NCI-H1105 treated with DMSO at 0.1 percent for 48 hours (cell line): ENCODE measurements at places on chromosomes 2 and 18.

GRCh38 chr2:102273619-102274211 is 37.6 kb upstream of the IL1RL1 start:
- no peak for DNase-seq

GRCh38 chr18:38695559-38696280 is 1130.1 kb upstream of the CELF4 start:
- no peak for DNase-seq

- DNase-seq: no peak
These were observed 654 bp downstream of the COMMD1 start for GRCh38 chr2:61906186-61906470.

- no peak for DNase-seq
These were observed 9.4 kb downstream of the COLEC11 start for GRCh38 chr2:3604207-3604877.

- no peak for DNase-seq
These were observed 400.3 kb upstream of the TRIB2 start for GRCh38 chr2:12316476-12316875.

GRCh38 chr2:58541511-58541910 is 300.4 kb upstream of the FANCL start:
- DNase-seq: no peak

DNA sequence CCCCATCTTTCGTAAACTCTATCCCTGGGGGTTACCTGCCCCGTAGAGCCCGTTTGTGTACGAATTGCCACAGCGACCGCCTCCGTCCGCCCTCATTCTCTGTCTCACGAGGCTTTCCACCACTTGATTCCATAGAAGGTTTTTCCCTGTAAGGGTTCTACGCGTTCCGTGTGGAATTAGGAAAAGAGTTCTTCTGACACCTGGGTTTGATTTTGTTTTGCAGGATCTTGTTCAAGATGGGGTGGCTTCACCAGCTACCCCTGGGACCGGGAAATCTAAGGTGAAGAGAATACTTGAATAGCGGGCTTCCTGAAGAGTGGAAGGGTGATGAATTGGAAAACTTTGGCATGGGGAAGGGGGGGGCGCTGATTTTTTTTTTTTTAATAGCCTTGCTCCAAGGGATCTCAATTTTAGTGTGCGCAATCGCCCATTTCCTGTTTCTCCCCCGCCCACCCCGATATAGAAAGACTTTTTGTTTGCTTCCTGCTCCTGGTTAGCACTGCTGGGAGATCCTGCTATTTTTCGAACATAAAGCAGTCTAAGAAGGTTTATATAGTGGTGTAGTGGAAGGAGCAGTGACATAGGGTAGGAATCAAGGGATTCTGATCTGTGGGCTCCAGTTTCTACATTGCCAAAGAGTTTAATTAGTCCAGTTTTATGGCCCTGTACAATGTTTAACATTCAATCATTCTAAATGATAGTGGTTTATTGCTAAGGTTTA is 564 bp downstream of the GCC2 start:
- DNase-seq: peak; percentile 58

- no peak for DNase-seq
These were observed 138.5 kb downstream of the COL4A4 start for GRCh38 chr2:227025510-227025909.

GRCh38 chr2:206086716-206087350 is 859 bp upstream of the INO80D start:
- peak; percentile 28 for DNase-seq

DNA sequence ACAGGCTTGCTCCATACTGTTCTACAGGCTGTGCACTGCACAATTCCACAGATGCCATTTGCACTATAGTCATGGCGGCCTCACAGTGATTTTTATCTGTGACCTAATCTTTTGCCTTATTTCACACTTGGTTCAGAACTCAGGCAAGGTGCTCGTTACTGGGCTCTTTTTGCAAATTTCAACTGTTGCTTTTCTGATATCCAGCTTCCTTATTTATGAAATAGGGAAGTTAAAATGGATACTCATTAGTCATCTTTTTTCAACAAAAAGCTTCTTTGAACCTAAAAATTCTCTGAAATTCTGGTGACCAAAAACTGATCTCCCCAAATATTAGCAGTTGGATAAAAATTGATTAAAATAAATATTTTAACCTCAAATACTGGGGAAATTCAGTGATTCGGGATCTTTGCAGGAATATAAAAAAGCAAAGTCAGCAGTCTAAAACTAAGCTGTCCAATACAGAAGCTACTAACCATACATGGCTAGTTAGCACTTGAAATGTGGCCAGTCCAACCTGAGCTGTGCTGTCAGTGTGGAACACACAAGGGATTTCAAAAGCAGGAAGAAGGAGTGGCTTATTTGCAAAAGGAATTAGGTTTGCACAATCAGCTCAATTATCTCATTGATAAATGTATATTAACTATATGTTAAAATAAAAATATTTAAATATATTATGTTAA is 134.4 kb downstream of the COL4A4 start:
- DNase-seq: no peak

DNA sequence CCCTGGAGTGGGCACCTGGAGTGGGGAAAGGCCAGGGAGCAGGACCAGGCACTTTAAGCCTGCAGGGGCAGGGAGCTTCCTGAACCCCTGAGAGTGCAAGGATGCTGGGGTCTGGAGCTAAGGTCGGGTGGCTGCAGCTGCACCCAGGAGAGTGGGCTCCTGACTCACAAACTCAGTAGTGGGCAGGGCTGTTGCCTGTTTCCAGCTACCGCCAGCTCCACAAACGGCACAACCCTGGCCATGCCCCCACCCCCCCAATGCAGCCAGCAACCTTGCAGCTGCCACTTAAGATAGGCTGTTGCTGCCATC is 688.8 kb downstream of the NYAP2 start:
- no peak for DNase-seq

DNA sequence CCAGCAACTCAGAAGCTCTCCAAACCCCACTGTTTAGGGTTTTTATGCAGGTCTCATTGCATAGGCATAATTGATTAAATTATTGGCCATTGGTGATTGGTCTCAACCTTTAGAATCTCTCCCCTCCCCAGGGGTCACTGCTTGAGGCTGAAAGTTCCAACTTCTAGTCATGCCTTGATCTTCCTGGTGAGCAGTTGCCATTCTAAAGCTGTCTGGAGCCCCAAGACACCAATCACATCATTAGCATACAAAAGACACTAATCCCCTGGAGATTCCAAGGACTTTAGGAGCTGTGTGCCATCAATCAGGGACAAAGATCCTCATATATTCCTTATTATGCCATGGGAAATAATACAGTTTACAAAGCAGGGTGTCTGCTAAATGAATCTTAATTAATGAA is 863.4 kb upstream of the KLHL29 start:
- DNase-seq: no peak

GRCh38 chr2:120910164-120910563 is 174.5 kb downstream of the GLI2 start:
- DNase-seq: no peak

DNA sequence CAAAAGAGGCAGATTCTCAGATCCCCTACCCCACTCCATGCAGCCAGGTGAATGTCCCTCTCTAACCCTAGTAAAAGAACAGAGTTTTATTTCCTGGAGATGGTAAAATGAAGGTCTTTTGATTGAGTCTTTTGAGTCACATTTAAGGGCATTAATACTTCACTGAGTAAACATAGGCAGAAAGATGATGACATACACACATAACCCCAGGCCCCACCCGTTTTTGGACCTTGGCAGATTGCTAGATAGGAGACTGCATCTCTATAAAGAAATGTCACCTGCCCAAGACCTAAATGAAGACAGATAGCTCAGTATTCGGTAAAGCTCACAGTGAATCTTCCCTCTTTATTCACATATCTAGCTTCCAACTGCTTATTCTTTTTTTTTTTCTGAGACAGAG is 28.3 kb upstream of the PEX13 start:
- no peak for DNase-seq

DNA sequence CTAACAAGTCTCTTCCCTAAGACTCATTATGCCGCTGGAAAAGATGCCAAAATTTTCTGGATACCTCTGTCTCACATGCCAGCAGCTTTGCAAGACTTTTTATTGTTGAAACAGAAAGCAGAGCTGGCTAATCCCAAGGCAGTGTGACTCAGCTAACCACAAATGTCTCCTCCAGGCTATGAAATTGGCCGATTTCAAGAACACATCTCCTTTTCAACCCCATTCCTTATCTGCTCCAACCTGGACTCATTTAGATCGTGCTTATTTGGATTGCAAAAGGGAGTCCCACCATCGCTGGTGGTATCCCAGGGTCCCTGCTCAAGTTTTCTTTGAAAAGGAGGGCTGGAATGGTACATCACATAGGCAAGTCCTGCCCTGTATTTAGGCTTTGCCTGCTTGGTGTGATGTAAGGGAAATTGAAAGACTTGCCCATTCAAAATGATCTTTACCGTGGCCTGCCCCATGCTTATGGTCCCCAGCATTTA is 26.3 kb downstream of the DHRS9 start:
- no peak for DNase-seq

DNA sequence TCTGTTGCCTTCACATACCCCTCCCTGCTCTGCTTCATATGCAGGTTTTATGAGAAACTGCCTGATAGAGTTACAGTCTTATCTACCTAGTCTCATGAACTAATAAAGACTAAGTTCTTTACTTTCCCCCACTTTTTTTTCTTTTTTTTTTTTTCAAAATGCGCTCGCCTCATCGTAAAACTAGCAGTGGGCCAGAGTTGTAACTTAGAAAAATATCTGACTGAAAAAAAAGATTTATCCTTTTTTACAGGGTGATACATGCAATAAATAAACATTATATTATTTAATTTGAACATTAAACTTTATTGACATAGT is 52.9 kb upstream of the STAT1 start:
- no peak for DNase-seq

DNA sequence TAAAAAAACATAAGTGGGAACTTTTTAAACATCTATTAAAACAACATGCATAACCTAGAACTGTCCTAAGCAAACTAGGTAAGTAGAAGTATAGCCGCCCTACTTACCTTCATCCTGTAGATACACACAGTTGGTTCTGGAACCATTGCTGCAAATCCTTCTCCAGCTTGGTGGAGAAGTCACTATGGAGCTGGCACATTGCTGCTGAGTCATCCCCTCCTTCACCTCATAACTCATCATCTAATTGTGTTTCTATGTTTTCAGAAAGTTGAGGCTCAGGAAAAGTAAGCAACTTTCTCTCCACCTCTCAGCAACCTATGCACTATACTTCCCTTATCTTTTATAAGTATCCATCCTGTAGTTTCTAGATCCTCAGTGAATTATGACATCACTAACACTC is 269.8 kb upstream of the MMADHC start:
- no peak for DNase-seq

GRCh38 chr18:58593938-58594337 is 35.0 kb downstream of the ALPK2 start:
- no peak for DNase-seq

DNA sequence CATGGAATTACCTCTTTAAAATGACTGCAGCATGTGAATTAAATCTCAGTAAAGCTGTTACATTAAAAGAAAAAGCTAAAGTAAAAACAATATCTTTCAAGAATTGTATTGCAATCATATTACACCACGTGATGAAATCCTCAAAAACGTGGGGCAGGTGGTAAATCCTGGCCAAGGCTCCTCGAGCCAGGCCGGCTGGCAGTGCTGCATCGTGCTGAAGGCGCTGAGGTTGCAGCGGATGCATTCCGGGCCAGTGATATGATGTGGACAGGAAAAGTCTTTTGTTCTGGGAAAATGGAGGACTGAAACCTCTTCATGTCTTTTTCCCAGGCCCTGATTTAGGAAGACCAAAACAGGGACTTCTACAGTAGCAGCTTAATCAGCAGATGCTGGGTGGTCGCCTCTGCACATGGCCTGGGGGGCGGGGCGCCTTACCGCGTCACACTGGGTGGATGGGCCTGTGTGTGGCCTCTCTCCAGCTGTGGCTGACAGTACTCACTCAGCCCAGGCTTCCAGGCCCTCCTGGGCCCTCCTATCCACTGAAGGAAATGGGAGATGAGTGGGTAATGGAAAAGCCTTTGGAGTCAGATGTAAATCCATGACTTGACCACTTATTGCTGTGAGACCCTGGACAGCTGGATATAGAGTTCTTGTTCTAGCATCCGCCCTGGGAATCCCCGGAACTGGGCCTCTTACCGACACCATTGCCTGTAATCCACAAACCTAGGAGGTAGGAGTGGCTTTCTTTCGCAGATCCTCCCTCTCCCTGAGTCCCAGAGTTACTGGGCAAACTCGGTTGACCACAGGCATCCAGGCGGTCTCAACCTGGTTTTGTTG is 45.1 kb downstream of the PROC start:
- DNase-seq: no peak

DNA sequence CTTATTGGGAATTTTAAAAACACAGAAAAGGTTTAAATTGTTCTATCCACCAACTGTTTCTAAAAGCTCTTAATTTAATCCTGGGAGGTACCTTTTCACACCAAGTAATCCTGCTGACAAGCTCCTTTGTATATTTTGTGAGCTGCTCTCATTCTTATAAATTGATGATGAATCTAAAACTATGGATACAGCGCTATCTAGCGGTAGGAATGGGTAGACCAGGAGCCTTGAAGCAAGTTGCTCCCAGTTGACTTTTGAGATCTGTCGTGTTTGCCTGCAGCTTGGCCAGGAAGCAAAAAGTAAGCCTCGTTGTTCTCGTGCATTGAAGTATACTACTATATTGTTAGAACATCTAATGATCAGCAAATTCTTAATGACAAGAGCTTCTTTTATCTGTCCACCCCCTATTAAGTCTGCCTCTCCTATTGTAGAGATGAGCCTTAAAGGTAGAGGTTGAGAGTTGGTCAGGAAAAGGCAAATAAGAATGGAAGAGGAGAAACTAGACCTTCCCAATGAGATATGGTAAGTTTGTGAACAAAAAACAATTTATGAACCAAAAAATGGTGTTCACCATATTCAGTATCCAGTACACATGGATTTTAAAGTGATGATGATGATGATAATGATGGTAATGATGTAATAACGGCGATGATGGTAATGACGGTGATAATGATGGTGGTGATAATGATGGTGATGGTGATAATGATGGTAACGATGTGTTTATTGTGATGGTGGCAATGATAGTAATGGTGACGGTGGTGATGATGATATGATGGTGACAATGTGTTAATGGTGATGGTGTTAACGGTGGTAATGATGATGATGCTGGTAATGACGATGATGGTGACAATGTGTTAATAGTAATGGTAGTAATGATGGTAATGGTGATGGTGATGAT is 212.1 kb upstream of the NCKAP5 start:
- peak; percentile 64 for DNase-seq

- DNase-seq: no peak
These were observed 236.1 kb downstream of the CDH20 start for GRCh38 chr18:61569176-61569892.

DNA sequence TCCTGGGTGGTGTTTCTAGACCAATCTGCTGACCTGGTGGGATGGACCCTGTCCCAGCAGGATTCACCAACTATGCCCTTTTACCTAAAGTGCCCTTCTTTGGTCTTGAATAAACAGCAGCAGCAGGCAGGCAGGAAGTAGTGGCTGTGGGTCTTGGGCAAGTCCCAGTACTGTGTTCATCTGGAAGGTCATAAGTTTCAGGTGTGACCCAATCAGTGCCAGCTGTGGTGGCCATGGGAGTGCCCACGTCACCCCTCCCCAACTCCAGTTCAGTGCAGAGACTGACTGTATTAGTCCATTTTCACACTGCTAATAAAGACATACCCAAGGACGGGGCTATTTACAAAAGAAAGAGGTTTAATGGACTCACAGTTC is 148.3 kb upstream of the SRD5A2 start:
- no peak for DNase-seq

- DNase-seq: no peak
These were observed 199.1 kb downstream of the ZFP36L2 start for GRCh38 chr2:43027097-43027873.
